Cardiac muscle cell (in vitro differentiated cells and primary cell): ENCODE measurements at places on chromosomes 7 and 10. TPM values are rescaled to one million over a fixed set of nuclear protein-coding genes. Genes with fewer than 3 reads are reported as not detected.

DNA sequence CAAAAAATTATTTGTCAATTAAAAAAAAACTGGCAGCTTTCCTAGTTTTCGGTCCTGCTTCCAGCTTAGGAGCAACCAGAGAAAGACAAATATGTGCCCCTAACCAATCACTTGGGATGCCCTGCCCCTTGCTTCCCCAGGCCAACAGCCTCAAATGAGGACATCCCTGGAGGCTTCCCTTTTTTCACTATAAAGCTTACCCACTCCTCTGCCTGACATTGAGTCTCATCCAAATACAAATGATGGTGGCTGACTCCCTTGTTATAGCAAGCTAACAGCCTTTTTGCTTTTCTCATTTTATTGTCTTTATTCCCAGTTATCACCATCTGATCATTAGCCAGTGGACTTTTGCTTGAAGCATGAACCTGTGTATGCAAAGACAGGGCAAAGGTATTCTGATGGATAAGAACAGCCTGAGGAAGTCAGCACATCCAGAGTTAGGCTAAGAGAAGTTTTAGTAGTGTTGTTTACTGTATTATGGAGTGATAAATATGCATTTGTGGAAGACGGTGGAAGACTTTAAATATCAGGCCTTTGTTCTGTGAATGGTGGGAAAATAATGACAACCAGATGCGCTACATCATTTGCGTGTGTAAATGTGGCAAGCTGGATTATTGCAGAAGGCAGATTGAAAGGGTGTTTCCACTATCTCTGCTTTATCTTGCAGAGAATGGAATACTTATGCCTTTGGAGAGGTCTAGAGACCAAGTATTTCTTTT, 1.7 kb upstream of the CCM2 start:
- no peak overlapping the region for H3K4me3 ChIP-seq
- peaks cover 7% of the 10 kb centered on the region for H3K4me1 ChIP-seq
- no peaks in the 10 kb centered on the region for H3K36me3 ChIP-seq
- H3K27ac ChIP-seq, result no peak overlapping the region

DNA sequence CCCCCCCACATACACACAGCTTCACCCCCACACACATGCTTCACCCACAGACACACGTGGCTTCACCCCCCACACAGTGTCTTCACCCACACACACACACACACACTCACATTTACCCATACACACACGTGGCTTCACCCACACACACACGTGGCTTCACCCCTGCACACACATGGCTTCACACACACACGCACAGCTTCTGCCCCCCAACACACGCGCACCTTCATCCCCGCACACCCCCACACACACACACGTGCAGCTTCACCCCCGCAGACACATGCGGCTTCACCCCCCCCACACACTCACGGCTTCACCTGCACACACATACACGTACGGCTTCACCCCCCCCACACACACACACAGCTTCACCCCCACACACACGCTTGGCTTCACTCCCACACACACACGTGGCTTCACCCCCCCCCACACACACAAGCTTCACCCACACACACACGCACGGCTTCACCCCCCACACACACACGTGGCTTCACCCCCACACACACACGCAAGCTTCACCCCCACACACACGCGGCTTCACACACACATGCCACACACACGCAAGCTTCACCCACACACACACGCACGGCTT, 82.4 kb downstream of the NKX6-2 start:
- H3K36me3 ChIP-seq, result no peaks in the 10 kb centered on the region
- H3K27ac ChIP-seq, result no peak overlapping the region
- H3K4me3 ChIP-seq, result no peak overlapping the region

DNA sequence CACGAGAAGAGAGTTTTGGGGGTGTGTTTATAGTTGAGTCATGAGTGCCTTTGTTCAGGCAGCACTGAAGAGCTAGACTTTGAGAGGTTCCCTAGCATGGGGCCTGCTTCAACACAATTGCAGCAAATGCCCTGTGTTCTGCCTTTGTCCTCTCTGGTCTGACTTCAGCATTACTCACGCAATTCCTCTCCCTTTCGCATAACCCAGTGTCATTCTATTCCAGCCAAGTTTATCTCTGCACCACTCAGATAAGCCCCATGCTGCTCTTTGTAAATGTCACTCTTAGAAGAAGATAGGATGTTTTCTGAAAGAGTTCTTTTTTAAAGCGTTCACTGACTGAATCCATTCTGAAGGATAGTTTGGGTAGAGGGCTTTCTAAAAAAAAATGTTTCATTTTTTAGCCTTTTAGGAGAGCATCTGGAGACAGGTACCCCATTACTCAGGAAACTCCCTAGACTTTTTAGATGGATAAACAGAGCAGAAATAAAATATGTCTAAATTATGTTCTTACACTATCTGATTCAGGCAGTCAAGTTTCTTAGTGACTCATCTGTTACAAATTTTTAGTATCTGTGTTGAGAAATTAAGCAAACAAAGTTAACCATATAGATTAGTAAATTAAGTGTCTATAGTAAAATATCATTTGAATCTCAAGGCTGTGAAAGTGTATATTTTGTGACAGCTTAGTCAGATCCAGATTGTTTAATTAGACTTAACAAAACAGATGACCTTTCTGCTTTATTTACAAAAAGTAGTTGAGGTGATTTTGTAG, 318.5 kb downstream of the GPR158 start:
- H3K4me1 ChIP-seq, result peaks cover 45% of the 10 kb centered on the region
- H3K27me3 ChIP-seq, result no peaks in the 10 kb centered on the region

DNA sequence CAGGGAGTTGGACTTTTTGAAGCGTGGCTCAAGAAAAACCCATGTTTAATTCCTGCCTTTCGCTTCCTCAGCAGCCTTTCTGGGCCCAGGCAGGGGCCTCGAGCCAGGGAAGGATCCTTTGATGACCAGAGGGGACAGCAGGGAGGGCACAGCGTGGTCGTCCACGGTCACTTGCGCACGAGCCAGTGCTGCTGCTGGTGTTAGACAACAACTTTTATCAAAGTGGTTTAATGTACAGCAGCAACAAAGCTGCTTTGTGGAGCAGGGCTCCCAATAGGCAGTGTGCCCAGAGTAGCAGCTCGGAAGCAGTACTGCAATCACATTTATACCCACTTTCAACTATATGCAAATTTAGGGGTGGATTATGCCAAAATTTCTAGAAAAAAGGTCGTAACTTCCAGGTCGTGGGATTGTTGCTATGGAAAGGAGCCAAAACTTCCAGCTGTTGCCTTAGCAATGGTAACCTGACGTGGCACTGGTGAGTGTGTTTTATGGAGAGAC, 6.1 kb downstream of the GIMAP1 start:
- no peak for DNase-seq
- H3K27me3 ChIP-seq, result no peaks in the 10 kb centered on the region
- no peaks in the 10 kb centered on the region for H3K4me1 ChIP-seq
- H3K4me3 ChIP-seq, result no peak overlapping the region
- H3K27ac ChIP-seq, result no peak overlapping the region
- H3K36me3 ChIP-seq, result no peaks in the 10 kb centered on the region

- H3K4me1 ChIP-seq, result no peaks in the 10 kb centered on the region
- peak; percentile 61 for DNase-seq
- peaks cover 3% of the 10 kb centered on the region for H3K36me3 ChIP-seq
- H3K27me3 ChIP-seq, result no peaks in the 10 kb centered on the region
- no peak overlapping the region for H3K4me3 ChIP-seq
These were observed 24.6 kb upstream of the BHLHA15 start for GRCh38 chr7:98186452-98187137.

Gene GPR85
- 0.32 and 0.80 TPM in 2 replicates for total RNA-seq

Gene ALDH18A1
- 40.4 and 44.1 TPM in 2 replicates for total RNA-seq

Gene ITGB8
- total RNA-seq, result 1.3 and 2.0 TPM in 2 replicates

DNA sequence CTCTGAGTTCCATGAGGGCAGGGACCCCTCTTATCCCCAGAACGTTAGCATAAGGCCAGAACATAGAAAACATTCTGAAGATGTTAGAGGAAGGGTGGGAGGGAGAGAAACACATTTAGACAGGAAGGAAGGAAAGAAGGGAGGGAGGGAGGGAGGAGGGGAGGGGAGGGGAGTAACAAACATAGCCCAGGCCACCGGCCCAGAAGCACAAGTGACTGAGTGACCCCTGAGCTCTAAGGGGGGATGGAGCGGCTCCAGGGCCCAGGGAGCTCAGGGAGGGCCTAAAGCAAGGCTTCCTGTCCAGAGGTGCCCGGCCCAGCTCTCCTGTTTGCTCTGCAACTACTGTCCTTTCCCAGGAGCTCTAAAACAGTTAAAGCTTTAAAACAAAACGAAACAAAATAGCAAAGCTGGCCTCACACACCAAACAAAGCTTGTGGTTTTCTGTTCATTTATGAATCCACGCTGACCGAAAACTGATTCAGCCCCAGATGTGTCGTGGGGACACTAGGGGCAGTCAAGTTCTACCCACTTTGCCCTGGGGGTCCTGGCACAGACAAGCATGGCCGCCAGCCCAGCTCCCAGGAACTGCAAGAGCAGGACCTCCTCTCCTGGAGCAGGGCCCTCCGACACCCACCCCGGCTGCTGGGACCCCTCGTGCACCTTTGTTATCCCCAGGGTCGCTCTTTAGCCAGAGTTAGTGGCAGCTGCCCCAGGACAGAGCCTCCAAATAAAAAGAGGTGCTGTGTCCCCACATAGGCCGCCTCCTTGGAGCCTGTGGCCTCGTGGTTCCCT, 496.2 kb upstream of the FOXK1 start:
- no peaks in the 10 kb centered on the region for H3K4me1 ChIP-seq
- no peak overlapping the region for H3K4me3 ChIP-seq
- no peaks in the 10 kb centered on the region for H3K36me3 ChIP-seq
- no peak overlapping the region for H3K27ac ChIP-seq
- no peak for DNase-seq

- no peaks in the 10 kb centered on the region for H3K27me3 ChIP-seq
- H3K36me3 ChIP-seq, result no peaks in the 10 kb centered on the region
- H3K4me3 ChIP-seq, result no peak overlapping the region
- no peak overlapping the region for H3K27ac ChIP-seq
These were observed 137.2 kb upstream of the IGFBP3 start for GRCh38 chr7:46058086-46058823.

DNA sequence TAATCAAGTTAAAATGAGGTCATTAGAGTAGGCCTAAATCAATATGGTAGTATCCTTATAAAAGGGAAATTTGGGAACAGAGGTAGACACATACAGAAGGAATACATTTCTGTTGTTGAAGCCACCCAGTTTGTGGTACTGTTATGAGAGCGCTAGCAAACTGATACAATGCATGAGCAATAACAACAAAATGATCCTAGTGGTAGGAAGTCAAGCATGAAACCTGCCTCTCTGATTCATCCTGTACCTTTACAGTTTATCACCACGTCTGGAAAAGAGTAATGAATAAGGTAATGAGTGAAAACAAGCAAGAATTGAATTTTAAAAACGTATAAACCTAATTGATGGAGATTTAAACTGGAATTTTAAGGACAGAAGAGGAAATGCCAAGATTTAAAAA, 217.2 kb downstream of the PCLO start:
- no peaks in the 10 kb centered on the region for H3K27me3 ChIP-seq
- no peak overlapping the region for H3K4me3 ChIP-seq
- H3K36me3 ChIP-seq, result no peaks in the 10 kb centered on the region
- H3K27ac ChIP-seq, result no peak overlapping the region
- no peaks in the 10 kb centered on the region for H3K4me1 ChIP-seq

Gene LOXL4
- 2.2 and 10.9 TPM in 2 replicates for total RNA-seq

DNA sequence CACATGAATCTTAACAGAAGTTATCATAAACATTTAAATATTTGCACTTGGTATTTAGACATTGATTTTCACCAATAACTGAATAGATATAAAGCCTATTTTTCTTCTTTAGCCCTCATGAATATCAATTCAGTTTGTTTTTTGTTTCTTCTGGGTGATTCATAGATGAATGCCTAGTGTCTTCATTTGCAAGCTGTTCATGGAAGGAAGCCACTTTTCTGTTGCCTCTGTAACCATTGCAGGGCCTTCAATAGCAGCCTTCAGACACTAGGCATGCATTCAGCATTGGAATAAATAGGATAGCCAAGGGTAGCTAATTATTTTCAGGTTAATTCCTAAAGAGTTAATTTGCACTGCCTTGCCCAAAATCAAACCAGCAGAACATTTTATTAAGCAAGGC, 375.3 kb downstream of the DPP6 start:
- no peaks in the 10 kb centered on the region for H3K4me1 ChIP-seq
- H3K36me3 ChIP-seq, result no peaks in the 10 kb centered on the region
- H3K27ac ChIP-seq, result no peak overlapping the region
- no peak overlapping the region for H3K4me3 ChIP-seq
- no peaks in the 10 kb centered on the region for H3K27me3 ChIP-seq

Gene THSD7A
- total RNA-seq, result 2.0 and 3.7 TPM in 2 replicates

Gene GOLGA7B
- 0.18 and 0.27 TPM in 2 replicates for total RNA-seq
